ENCODE measurements at places on chromosomes 7 and 10.

- DNase-seq, result peak; percentile 31
Measured at GRCh38 chr10:7409732-7410168, 1.1 kb downstream of the SFMBT2 start.

DNA sequence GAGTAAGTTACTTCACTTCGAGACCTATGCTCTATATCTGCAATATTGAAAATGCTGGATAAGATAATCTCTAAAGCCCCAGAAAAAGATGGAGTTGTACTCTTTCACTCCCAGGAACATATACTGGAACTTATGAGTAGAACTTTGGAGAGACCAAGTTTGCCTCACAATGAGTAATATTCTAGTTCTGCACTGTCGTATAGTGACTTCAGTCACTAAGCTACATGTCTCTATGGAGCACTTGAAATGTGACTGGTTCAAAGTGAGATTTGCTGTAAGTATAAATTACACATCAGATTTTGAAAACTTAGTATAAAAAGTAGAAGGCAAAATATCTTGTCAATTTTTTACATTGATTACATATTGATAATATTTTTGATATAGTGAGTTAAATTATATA, 116.4 kb downstream of the PTEN start:
- DNase-seq, result no peak

DNA sequence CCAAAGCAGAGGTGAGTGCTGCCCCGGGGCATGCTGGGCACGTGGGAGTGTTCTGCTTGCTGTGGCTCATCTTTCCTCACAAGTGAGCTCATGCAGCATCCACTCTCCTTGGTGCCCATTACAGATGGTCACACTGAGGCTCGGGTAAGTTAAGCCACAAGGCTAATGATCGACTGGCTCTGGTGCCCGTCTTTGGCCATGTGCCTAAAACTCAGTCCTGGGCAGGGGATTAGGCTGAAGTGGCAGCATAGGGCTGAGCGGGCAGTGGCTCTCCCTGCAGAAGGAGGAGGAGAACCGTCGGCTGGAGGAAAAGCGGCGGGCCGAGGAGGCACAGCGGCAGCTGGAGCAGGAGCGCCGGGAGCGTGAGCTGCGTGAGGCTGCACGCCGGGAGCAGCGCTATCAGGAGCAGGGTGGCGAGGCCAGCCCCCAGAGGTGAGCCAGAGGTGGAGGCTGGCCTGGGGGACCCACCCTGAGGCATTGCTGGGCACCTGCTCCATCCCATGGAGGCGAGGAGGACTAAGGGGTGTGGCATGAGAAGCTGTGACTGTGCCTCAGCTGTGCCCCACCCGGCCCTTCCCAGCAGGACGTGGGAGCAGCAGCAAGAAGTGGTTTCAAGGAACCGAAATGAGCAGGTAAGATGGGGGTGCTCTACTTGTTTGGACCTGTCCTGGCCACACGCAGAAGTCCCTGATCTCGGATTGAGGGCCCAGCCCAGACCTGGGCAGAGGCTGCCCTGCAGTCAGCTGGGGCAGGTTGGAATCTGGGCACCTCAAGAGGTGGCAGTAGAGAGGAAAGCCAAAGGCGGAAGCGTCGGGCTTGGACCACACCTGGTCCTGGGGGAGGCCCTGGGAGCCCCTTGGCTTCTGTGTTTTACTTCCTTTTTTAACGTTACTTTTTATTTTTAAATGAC, 7.3 kb downstream of the PGAM2 start:
- no peak for DNase-seq

- peak; percentile 71 for DNase-seq
Measured at GRCh38 chr7:43869867-43870240, 537 bp upstream of the MRPS24 start.
